ENCODE measurements at places on chromosomes 6 and 20.

DNA sequence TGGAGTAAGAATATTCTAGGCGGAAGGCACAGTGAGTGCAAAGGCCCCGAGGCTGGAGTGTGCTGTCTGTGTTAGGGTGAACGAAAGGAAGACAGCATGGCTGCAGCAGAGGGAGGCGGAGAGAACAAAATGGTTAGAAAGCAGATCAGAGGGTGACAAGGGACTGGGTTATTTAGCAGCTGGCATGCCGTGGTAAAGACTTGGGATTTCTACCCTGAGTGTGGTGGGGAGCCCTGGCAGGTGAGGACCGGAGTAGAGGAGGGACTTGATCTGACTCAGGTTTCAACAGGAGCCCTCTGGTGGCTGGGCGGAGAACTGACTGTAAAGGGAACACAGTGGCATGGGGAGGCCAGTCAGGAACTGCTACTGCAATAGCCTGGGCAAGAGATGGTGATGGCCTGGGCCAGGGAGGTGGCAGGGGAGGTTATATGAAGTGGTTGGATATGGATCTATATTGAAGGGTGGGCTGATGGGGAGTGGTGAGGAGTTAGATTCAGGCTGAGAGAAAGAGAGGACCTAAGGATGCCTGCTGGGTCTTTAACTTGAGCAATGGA lies 38.0 kb downstream of the PIM1 start:
- DNase-seq, result peak; percentile 16

- DNase-seq, result no peak
Observed at GRCh38 chr6:138467901-138468300, 31.4 kb downstream of the NHSL1 start.

- DNase-seq, result no peak
Observed at GRCh38 chr6:119431799-119432198, 82.2 kb upstream of the MAN1A1 start.

- no peak for DNase-seq
Observed at GRCh38 chr20:43973671-43974450, 59.2 kb downstream of the TOX2 start.

- DNase-seq, result no peak
Observed at GRCh38 chr20:50491926-50492634, 18.1 kb upstream of the PTPN1 start.

- no peak for DNase-seq
Observed at GRCh38 chr6:1296079-1296478, 15.8 kb upstream of the FOXQ1 start.

GRCh38 chr6:155380666-155381332 lies 66.5 kb upstream of the TFB1M start:
- DNase-seq, result no peak

DNA sequence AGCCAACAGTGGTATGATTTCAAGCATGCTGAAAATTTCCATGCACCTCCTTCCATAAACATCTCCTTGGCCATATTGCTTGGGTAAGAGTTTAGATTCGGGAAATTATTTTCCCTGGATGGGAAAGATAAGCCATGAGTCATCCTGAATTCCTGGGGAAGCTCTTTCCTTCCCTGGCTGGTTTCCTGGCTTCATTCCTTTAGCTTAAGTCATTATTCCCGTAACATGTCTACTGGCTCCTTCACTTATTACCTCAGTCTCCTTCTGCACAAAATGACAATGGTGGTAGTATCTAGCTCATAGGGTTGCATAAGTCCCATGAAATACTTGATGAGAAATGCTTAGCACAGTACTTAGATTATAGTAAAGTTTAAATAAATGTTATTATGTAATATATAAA lies 27.6 kb downstream of the TINAG start:
- DNase-seq, result no peak

DNA sequence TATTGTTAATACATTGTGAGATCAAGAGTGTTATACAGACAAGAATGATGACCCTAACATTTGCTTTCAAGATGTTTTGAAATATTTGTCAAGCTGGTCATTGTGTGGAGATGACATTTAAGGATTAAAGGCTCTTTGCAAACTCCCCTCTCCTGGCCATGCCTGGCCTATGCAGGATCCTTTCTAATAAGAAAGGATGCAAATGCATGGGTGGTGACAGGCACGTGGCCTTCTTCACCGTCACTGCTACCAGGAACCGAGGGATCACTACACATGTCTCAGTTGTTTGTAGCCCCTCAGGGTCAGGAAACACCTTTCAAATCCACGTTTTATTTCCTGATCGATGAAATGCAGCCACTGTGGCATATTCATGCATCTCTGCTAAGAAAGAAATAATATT lies 419.7 kb downstream of the PRKN start:
- DNase-seq, result no peak

GRCh38 chr6:163572612-163573011 lies 158.1 kb downstream of the QKI start:
- no peak for DNase-seq

DNA sequence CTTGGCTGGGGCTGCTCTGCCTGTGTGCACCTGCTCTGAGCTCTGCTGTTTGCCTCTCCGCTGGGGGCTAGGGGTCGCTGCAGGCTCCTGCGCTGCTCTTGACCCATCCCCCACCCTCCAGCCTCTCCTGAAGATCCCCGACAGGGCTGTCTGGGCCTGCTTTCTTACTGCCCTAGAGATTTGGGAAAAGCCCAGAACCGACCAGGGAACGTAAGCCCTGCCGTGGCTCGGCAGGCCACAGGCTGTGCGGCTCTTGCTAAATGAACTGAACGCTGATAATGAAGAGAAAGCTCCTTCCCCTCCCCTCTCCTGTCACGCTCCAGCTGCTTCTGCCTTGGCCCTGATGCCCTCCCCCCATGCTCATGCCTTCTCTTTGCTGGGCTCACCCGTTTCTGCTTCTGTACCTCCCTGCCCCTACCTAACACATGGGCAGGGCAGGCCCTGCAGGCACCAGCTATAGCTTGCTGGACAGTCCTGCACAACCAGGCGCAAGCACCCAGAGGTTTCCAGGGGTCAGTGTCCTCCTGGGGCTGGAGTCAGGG lies 32.0 kb upstream of the PCMTD2 start:
- DNase-seq, result peak; percentile 60

DNA sequence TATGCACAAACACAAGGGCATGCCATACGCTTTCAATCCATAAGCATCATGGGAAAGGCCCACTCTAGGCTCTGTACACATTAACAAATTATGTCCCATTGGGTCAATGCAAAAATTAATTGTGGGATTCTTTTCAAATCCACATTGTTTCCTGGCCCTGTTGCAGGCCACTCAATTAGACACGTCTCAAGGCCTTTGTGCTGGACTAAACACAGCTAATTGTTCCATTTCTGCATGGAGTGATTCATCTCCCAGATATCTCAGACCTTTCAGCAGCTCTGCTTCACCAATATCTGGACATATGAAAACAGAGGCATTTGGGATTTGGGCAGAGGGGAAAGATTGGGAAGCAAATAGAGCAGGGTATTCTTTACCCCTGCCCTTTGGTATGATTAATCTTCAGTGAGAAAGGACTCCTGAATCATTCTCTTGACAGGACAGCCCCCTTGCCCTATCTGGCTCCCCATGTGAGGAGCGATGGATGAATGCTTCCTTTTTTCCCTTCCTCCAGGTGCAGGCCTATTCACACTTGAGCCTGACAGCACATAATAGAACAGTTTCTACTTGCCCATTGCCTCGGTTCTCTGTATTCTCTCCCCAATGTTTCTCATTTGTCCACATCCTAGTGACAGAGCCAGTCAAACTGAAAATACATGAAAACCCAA lies 547.6 kb downstream of the HAO1 start:
- no peak for DNase-seq

- DNase-seq, result no peak
Observed at GRCh38 chr20:59421089-59421488, 120.7 kb downstream of the EDN3 start.

DNA sequence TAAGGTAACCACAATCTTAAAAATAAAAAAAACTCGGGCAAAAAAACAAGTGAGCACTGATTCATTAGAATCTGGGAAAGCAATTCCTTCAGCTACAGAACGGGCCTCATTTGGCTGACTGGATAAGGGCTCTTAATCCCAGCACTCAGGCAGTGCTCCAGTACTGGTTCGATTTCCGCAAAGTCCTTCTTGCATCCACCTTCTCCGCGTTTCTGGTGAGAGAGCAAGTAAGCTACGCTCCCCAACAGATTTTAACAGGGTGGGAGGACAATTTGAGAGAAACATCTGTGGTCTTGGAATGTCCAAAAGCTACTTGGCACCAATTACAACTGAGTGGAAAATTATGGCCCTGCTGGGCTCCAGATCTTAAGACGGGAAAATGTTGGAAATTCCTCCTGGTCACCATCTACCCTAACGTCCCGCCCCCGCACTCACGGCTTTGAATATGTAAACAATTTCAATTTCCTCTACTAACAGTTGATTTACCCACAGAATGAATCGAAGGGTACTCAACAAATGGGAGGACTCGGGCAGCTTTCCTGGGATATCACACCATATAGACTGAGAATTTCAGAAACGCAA lies 18.1 kb upstream of the ZSCAN9 start:
- no peak for DNase-seq

GRCh38 chr20:17928633-17929311 lies 39.8 kb downstream of the SNX5 start:
- DNase-seq, result no peak
